Lower lobe of right lung (tissue), 2 donors: ENCODE measurements at places on chromosomes 2 and 18.

- DNase-seq, result no peak
Measured at GRCh38 chr2:170457742-170458141, 257.4 kb upstream of the SP5 start.

DNA sequence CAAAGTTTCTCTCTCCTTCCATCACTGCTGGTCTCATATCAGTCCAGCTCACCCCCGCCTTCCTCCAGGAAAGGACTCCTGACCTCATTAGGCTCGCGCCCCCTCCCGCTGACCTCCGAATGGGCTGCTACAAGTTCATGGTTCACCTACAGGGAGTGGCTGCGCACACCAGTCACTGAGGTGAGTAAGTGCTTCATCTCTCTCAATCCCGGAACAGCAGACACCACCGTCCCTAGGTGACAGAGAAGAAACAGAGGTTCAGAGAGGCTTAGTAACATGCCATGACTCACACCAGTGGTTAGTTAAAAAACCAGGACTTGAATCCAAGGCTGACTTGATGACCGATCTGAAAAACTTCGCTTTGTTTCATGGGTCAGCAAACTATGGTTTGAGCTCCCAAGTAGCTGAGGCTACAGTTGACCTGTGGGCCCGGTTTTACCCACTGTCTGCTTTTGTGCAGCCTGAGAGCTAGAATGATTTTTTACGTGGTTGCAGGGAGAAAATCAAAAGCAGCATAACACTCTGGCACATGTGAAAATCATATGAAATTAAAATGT lies 42.0 kb downstream of the ZFP36L2 start:
- no peak for DNase-seq

DNA sequence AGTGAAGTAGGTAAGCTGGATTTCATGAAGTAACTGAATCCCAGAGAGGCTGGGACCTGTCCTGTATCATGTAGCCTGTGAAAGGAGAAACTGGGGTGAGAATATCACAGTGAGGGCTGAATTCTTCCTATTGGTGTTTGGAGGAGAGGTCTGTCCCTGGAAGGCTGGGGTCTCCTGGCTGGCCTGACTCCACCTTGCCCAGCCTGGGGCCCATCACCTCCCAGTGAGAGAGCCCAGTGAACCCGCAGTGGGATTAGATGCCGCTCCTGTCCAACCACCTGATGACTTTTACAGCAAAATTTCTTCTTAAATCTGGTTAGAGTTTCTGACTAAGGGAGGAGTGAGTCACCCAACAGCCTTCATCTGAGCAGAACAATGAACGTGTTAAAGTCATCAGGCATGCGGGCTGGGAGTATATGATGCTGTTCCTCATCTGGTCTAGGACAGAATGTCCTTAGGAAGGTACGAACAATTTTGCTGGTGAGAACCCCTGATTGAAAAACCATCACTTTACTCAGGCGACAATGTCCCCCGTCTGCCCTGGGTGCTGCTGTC lies 152.9 kb downstream of the LPIN1 start:
- DNase-seq, result no peak

GRCh38 chr18:63445037-63445436 lies 22.8 kb upstream of the VPS4B start:
- no peak for DNase-seq

GRCh38 chr18:2958819-2959298 lies 54.1 kb downstream of the LPIN2 start:
- no peak for DNase-seq

DNA sequence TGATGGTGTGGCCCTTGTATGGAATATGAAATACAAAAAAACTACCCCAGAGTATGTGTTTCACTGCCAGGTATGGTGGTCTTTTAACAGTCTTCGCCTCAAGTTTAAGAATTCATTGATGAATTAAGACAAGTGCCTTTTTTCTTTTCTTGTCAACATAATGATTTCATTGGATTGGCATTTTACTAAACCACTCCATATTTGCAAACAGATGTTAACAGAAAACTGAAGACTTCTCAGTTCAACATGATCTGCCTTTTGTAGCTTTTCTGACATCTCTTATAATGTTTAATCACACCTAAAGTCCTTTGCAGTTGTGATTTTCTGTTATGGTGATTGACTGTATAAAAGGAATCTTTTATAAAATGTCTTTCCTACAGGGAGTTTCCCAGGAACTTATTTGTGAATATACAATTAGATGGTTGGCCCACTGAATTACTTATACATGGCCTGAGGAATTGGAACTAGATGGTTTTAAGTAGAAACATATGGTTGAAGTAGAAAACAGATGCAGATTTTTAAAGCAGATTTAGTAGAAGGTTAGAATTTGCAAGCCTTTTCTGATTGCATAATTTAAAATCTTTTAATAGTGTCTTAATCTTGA lies 39.7 kb downstream of the DYNC1I2 start:
- no peak for DNase-seq

DNA sequence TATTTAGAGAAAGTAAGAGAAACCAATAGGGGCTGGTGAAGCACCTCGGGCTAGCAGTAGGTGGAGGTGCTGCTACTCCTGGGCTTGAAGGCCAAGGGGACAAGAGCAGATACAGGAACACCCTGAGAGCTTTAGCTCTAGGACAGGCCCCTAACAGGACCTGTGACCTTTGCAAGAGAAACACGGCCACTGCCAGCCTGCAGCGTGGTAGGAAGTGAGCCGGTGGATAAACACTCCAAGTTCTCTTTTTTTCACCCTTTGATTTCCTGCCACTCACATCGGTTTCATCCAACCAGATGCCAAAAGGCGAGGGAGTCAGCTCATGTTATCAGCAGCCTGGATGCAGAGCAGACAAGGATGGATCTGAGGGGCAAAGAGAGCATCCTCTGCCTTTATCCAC lies 66.8 kb upstream of the SPRED2 start:
- no peak for DNase-seq

DNA sequence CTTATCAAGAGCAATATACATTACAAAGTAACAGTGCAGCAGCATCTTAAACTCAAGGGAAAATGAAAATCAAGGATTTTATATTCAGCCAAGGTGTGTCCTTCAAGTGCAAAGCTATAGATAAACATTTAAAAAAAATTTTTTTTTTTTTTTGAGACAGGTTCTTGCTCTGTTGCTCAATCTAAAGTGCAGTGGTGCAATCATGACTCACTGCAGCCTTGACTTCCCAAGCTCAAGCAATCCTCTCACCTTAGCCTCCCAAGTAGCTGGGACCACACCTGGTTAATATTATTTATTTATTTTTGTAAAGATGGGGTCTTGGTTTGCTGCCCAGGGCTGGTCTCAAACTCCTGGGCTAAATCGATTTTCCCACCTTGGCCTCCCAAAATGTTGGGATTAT lies 9.0 kb downstream of the CDKL4 start:
- DNase-seq, result no peak

DNA sequence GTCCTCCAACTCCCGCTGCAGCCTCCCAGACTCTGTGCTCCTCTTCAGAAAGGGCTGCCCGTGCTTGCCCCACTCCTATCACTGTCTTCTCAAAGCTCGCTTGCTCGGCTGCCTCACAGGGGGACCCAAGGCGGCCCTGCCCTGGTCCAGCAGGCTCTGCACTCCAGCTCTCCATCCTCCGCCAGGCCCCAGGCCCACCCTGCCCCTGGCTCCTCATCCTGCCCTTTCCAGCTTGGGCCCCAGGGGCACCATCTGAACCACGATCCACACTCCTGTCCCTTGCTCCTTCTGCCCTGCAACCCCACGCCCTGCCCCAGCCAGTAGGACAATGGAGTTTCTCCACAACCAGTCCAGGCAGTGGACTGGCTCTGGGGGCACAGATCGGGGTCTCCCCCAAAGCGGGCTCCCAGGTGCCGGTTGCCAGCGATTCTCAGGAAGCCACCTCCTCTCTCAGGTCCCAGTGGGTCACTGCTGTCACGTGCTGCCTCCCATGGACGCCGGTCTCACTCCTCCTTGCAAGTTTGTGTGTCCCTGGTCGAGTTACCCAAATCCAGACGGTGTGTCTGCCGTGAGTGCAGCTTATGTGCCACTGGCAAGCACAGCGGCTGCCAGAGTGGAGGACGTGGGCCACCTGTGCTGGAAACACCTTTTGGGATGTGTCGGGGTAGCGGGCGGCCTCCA lies 238.5 kb downstream of the HDAC4 start:
- peak; percentile 32 for DNase-seq

DNA sequence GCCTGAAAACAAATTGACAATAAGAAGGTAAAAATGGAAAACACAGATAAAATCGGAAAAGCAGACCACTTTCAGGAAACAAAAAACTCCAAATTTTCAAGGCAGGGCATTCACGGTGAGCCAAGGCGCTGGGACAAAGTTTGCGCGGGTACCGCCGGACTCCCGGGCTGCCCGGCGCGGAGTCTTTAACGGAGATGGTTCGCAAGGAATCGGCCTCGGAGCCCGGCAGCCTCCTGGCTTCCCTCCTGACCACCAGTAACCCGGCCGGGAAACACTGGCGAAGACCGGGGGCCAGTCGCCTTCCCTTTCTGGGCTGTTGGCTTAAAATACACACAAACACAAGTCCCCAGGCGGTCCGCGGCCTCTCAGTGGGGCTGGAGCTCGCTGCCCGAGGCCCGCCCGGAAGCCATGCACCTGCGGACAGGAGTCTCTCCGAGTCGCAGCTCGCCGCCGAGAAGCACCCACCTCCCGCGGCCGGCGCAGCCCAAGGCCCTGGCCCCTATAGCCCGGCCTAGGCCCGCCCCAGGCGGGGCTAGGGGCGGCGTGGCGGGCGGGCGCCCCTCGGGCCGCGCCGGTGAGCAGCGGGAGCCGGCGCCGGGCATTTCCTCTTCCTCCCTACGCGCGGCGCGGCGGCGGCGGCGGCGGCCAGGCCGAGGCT lies 622 bp upstream of the KCMF1 start:
- DNase-seq, result peak; percentile 85

- DNase-seq, result peak; percentile 82
Measured at GRCh38 chr2:181466661-181467576, 9.7 kb downstream of the ITGA4 start.

DNA sequence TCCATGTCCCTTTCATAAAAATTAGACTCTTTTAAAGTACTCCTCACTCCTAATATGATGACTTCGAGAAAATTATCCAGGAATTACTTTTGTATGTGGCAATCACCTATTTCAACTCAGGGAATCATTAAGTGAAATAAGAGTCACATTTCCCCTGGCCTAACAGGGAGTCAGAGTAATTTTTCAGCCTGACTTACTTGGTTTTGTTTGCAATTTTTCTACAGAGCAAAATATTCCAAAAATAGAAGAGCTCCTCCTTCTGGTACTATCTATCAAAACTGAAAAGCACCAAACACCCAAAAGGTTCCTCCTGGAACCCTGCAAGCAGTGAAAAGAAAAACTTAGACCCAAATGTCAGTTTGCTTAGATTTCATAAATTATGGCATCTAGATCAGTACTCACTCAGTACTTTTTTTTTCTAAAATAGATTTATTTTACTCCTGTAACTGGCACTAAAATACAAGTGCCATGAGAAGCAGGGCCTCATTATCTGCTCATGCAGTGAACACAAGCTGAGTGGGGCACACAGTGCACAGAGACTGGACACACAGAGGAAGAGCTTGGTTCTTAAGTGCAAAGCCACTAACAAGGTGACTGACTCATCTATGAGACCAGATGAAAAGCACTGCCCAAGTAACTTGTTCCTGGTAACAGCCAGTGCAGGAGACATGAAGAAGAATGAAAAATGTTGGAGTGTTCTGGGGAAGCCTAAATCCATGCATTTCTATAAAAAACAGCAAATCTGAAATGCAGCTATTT lies 28.7 kb downstream of the ACAA2 start:
- no peak for DNase-seq

DNA sequence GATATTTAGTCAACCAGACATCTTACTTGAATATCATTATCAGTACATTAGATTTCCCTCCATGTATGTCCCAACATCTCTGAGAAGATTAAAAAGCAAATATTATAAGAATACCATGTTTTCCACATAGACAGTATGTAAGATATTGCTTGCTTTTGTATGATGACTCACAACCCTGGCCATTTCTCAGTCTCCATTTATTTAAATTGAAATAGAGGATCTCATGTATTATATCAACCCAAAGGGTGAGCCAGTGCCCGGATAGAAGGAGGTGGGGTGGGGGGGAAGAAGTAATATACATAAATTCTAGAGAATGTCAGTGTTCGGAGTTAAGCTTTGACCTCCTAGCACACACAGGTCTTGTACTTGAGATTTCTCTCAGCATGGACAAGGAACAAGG lies 109.6 kb downstream of the KYNU start:
- no peak for DNase-seq

- no peak for DNase-seq
Measured at GRCh38 chr18:76911440-76911839, 89.1 kb downstream of the ZNF236 start.

- no peak for DNase-seq
Measured at GRCh38 chr2:28670856-28671255, 80.8 kb upstream of the PPP1CB start.

- no peak for DNase-seq
Measured at GRCh38 chr2:226813148-226813701, 13.6 kb upstream of the IRS1 start.

GRCh38 chr2:235811446-235812184 lies 317.8 kb downstream of the AGAP1 start:
- DNase-seq, result no peak

DNA sequence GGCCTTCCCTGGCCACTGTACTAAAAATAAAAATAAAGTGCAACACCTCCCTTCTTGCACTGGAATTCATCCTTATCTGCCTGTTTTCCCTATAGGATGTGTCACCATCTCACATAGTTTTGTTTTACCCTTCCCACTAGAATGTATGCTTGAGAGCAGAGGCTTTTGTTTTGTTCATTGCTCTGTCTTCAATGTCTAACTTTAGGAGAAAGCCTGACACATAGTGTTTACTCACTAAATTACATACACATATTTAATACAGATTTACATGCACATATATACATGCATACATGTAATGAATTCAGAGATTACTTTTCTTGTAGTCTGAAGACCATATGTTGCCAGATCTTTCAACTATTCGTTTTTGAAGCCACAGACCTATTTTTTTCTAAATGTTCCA lies 23.0 kb downstream of the CD302 start:
- DNase-seq, result no peak

- no peak for DNase-seq
Measured at GRCh38 chr2:159971365-159972152, 90.9 kb downstream of the PLA2R1 start.
